ENCODE measurements at places on chromosomes 3 and 15.

- peak; percentile 36 for DNase-seq
These were observed 60.1 kb downstream of the VGLL3 start for GRCh38 chr3:86930831-86931230.

- peak; percentile 83 for DNase-seq
These were observed 453.1 kb downstream of the EPHA3 start for GRCh38 chr3:89560568-89560967.

DNA sequence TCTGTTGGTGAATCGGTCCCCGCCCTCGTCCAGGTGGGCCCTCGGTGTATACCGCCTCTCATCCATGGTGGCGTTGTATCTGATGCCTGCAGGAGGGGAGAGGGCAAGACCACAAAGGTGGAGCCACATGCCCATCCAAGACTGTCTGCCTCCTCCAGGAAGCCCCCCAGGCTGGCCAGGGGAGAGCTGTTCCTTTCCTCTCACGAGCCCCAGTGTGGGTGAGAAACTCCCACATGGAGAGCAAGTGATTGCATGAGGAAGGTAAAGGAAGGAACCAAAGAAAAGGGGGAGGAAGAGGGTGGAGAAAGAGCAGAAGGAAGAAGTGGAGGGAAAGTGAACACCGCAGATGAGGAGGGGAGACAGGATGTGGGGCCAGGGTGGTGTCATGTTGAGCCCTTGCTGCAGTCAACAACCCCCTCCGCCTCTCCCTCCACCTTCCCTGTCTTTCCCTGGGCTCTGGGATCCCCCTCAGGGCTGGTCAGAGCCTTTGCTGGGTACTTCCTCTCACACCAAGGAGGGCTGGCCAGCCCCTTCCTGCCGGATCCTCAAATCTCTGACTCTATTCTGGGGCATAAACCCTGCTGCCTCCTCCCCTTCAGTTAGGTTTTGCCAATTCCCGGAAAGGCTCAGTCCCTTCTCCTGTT lies 49.3 kb downstream of the FEM1B start:
- no peak for DNase-seq

DNA sequence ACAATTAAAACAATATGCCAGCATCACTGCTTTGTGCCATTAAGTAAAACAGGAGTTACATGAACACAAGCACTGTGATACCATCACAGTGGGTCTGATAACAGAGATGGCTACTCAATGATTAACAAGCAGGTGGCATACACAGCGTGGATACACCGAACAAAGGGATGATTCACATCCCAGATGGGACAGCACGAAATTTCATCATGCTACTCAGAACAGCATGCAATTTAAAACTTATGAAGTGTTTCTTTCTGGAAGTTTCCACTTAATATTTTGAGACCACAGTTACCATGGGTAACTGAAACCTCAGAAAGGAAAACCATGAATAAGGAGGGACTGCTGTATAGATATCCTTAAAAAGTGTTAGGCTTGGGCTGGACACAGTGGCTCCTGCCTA lies 44.5 kb downstream of the SLC24A1 start:
- peak; percentile 26 for DNase-seq

Measured in fibroblast of skin of right biceps (primary cell).